ENCODE measurements at places on chromosomes 11 and 22.

DNA sequence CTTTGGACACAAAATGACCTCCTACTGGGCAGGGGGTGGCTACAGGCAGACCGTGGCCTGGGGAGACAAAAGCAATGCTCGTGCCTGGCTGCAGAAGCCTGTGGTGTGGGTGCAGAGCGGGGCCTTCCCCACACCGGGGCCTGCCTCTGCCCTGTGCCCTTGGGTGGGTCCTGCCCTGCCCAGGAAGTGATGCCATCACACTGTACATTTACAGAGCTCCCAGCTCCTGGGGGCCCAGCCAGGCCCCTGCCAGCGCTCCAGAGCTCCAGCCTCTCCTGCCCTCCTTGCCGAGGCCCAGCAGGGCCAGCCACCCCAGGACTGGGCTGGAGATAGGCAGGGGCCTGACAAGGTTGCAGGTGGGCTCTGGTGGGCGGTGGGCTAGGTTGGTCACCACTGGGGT is 40.1 kb downstream of the MUC5B start:
- DNase-seq: no peak

- no peak for DNase-seq
Observed at GRCh38 chr11:76824083-76824939, 36.4 kb upstream of the ACER3 start.

DNA sequence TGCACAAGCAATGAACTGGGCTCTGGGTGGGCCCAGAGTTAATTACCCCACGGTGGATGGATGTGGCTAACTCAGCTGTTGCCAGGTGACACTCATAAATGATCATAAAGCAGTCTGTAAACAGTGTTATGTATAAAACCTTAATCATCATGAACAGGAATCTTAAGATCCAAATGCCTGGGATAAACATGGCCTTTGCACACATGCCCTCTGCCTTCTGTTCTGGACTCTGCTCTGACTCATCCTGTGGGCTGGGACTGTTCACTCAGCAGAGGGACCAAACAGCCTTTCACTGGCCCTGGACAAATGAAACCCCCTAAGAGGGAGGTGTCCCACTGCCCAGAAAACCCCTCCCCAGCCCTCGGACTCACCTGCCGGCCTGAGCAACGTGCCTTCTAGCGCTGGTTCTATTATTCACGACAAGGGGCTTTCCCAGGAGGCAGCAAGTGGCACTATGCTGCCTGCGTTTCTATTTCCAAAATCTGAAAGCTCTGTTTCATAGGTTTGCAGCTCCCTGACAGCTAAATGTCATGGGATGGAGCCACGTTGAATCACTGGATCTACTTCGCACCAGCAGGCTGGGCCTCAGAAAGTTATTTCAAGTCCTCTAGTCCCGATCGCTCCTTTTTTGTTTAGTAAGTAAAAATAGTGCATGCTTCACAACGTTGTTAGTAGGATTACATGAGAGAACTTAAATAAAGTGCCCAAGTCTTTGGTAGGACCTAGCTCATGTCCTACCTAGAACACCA is 53.0 kb downstream of the LARGE1 start:
- DNase-seq: no peak

GRCh38 chr11:79285756-79286155 is 155.1 kb downstream of the TENM4 start:
- DNase-seq: no peak

- no peak for DNase-seq
Observed at GRCh38 chr11:8681837-8682302, 595 bp downstream of the TRIM66 start.

DNA sequence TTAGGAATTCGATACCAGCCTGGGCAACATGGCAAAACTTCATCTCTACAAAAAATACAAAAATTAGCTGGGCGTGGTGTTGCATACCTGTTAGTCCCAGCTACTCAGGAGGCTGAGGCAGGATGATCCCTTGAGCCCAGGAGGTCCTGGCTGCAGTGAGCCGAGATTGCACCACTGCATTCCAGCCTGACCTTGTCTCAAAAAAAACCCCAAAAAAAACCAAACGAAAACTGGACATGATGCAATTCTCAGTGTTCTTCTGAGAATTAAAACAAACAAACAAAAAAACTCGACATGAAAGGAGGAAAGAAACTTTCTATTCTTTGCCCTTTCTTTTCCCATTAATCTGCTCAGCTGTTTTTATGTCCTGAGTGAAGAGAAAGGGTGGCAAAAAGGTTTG is 7.4 kb downstream of the MED17 start:
- no peak for DNase-seq

DNA sequence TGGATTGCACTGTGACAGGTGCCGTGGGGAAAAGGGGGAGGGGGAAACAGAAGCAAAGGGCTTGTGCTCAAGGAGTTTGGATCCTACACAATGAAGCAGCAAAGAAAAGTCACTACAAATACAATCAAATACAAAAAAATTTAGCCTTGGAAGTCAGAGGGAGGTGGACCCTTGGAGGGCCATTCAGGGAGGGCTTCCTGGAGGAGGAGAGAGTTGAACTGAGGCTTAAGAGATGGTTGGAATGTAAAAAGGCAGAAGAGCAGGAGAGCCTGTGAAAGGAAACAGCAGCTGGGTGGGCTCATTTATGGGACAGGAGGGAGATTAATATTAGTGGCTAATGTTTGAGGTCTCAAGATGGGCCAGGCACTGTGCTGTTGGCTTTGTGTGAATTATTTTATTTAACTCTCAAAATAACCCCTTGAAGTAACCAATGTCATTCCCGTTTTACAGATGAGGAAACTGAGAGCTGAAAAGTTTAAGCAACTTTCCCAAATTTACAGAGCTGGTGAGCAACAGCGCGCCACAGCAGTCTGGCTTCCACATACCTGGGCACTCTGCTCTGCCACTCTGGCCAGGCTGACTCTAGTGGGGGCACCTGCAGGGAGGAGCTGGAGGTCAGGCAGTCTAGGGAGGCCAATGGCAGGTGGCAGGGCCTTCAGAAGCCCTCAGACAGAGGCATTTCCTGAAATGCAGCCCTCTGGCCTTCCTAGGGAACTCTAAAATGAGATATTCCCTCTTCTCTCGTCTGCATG is 2.7 kb upstream of the CHST1 start:
- DNase-seq: no peak

DNA sequence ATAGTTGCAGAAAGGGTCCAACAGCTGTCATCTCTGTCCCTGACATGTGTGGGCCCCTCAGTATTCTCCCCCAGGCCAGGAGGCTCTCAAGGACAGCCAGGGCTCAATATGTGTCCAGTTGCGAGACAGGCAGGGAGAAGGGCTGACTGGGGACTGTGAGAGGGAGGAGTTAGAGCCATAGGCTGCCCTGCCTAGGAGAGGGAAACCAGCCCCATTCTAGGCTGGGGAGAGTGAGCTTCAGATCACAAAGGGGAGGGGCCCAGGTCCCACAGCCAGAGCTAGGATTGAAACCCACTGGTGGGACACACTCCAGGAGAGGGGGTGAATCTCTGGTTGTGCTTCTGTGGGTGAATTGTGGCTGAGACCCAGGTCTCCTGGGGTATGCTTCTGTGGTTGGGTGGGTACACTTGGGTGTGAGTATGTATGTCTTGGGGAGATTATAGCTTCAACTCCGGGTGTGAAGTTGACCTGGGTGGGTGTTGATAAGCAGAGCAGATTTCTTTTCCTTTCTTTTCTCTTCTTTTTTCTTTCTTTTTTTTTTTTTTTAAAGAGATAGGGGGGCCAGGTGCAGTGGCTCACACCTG is 2.1 kb upstream of the CARNS1 start:
- DNase-seq: no peak

DNA sequence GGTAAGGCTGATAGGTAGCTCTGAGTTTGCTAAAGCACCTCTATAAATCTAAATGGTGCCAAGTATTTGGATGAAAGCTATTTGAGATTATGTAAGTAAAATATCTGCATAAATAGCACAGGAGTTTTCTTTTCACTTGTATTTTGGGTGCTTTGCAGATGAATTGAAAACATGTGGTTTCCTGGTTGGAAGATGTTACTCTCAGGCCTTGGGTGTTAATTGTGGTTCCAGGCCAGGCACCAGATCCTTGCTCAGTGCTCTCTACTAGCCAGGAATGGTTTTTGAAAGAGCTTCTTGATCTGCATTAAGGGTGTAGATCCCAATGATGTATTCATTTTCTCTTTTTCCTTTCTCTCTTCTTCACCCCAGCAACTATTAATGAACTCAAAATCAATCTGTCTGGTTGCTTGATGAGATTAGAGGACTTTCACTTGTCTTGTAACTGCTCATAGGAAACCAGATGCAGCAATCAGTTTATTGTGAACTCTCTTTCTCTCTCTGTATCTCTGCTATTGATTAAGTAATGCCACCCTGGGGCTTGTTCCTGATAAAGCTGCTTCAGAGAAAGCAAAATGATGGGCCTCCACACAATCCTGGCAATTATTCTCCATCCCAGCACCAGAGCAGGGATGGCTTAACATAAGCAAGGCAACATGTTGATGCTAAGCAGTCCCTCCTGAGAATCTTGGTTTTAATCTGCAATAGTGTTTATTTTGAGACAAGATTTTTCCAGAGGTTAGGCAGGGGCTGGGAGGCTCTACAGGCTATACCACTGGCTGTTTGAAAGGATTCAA is 147.0 kb upstream of the NTM start:
- no peak for DNase-seq

- DNase-seq: no peak
Observed at GRCh38 chr11:11414996-11415395, 61.9 kb upstream of the CSNK2A3 start.

DNA sequence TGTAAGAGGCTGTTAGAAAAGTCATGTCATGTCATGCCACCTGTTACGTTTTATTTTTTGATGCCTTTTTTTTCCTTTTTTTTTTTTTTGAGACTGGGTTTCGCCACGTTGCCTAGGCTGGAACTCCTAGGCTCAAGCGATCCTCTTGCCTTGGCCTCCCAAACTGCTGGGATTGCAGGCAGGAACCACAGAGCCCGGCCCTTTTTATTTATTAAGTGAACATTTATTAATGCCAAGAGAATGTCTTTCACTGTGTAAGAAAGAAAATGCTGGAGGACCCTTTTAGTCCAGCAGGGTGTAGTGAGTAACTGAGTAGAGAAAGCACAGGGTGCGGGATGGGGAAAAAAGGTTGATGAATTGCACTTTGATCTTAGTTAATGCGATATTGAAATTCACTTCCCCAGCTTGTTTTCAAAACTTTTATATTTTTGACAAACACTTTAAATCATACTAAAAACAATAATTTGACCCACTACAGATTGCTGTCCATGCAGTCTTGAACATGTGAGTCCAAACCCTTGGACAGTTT is 2.3 kb upstream of the XBP1 start:
- no peak for DNase-seq

DNA sequence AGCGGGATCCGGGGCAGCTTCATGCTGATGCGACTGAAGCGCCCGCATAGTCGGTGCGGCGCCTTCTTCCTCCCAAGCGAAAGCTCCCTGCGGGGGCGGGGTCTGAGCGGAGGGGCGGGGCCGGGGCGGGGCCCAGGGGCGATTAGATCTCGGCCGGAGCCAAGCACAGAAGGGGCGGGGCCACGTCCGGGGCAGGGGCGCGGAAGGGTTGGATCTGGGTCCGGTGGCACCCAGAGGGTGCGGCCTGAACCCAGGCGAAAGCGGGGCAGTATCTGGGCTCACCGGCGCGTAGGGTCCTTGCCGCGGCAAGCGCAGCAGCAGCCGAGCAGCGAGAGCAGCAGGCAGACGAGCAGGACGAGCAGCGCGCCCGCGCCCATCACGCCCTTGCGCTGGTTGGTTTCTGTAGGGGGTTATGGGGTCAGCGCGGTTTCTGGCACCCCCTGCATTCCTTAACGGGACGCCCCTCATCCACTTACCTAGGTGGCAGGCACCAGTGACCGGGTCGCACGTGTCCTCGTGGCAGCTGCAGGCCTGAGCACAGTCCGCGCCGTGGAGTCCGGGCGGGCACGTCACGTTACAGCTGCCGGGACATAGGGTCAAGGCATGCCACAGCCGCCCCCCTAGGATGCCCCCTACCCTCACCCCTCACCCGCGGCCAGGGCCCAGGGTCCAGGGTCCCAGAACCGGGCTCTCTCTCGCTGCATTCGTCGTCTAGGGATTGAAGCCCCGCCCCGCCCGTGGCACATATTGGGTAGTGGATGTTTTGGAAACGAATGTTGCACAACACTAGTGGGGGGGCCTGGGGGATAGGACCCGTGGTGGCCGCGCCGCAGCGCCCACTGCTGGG is 8.1 kb downstream of the SCARF2 start:
- DNase-seq: peak; percentile 72

DNA sequence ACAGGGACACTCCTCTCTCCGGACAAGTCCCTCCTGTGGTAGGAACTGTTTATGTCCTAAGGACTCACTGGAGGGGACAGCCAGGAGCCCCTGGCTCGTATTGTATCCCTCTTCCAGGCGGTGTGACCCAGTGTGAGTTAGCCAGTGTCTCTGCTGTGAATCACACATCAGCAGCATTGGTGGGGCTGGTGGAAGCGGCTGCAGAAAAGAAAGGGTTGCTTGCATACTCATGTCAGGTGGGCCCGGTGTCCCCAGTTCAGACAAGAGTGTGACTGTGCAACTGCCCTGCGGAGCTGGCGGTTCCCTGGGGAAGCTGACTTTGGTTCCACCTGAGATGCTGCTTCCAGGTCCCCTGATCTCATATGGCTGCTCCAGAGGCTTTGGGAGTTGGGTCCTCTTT is 99.4 kb downstream of the ZBTB16 start:
- no peak for DNase-seq

DNA sequence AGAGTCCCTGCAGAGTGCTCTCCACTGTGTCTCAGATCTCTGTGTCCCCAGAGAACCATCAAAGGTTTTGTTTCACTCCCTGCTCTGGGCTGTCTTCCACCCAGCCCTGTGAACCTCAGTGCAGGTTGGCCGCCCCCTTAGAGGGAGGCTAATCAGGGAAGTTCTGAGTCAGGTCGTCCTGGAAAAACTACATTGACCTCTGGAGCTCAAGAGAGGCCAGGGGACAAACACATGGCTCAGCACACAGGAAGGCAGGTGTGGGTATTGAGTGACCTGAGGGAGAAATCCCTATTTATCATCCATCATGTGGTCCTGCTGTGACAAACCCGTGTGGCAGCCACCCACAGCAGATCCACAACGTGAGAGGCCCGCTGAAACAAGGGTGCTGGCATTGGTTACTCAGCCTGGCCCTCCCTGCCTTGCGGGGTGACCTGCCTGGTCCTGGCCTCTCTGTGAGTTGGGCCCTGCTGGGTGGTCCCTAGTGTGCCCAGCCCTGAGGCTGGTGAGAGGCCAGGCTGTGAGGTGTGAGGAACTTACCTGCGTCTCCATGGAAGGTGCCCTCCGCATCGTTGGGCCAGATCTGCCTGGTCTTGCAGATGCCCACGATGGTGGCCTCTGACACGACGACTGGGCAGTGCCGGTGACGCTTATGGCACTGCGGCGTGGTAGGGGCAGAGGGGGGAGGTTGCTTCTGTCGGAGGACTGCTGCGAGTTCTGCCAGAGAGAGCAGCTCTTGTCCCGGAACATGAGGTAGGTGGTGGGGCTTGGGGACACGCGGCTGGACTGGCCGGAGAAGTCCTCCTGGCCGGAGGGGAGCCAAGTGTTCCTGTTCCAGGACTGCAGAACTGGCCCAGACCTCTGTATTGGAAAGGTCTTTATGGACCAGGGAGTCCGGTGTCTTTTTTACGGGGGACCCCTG is 669 bp upstream of the BCR start:
- DNase-seq: no peak

- DNase-seq: no peak
Observed at GRCh38 chr11:16262645-16262955, 93.7 kb downstream of the SOX6 start.

- DNase-seq: no peak
Observed at GRCh38 chr11:45109400-45109799, 37.0 kb upstream of the PRDM11 start.

GRCh38 chr11:56916587-56916986 is 72.1 kb upstream of the OR5AK2 start:
- DNase-seq: no peak
